ENCODE measurements at places on chromosomes 16 and 17.

- no peak for DNase-seq
Measured at GRCh38 chr16:55204069-55204468, 119.9 kb upstream of the IRX6 start.

- DNase-seq, result no peak
Measured at GRCh38 chr17:79020631-79021301, 3.2 kb upstream of the C1QTNF1 start.

GRCh38 chr17:30292286-30292858, 628 bp upstream of the BLMH start:
- no peak for DNase-seq

GRCh38 chr17:12637745-12638651, 27.7 kb upstream of the MYOCD start:
- DNase-seq, result no peak

GRCh38 chr16:48542020-48542473, 67.9 kb downstream of the N4BP1 start:
- DNase-seq, result no peak

DNA sequence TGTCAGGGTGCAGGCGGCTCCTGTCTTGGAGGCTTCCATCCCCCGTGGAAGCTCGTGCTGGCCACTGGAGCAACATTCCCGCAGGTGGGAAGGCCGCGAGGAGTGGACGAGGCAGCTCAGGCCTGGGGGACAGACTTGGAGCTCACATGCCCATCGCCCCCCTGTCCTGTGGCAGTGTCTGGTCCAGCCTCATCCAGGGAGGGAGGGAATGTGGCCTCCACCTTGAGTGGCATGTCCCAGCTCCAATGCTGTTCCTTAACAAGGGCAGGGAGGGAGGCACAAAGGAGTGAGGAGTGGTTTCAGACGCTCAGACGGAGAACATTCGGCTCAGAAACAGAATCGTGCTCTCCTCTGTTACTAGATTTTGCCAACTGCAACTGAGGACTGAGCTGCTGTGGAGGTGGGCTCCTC, 159.4 kb upstream of the CHMP6 start:
- no peak for DNase-seq

- DNase-seq, result no peak
Measured at GRCh38 chr16:59697761-59698160, 963.6 kb upstream of the GOT2 start.

Data from right renal pelvis (tissue), 4 donors.